ENCODE measurements at places on chromosomes 2 and 18. TPM values are rescaled to one million over a fixed set of nuclear protein-coding genes. Genes with fewer than 3 reads are reported as not detected.

DNA sequence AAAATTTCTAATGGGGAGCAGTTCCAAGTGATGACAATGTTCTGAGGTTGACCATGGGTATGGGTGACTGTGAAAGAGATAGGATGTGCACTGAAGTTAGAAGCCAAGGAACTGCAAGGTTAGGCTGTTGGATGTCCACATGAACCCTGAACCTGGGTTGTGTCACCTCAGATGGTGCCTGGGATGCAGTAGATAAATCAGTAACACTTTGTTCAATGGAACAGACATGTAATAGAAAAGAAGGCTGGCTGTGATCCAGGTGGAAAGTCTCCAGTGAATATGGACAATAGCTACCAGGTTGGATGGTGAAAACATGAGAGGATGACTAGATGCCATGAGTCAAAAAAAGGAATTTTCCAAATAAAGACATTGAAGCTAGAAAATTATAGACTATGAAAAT is 131.4 kb downstream of the TRABD2A start:
- DNase-seq, result no peak

- DNase-seq, result no peak
Measured at GRCh38 chr2:170161516-170162270, 16.3 kb upstream of the MYO3B start.

DNA sequence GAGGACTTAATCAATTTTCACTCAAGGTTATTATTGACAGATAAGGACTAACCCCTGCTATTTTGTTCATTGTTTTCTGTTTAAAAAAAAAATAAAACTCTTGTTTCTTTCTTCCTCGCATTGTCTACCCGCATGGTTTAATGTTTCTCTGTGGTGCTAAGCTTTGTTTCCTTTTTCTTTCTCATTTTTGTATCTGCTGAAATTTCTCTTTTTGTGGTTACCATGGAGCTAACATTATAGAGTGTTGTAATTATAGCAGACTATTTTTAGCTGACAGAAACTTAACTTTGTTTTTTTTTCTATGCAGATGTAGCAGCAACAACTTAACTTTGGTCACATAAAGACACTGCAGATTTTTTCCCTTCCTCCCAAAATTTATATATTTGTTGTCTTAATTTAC is 43.1 kb upstream of the CHN1 start:
- DNase-seq, result no peak

Gene SERPINB10
- not detected for total RNA-seq

DNA sequence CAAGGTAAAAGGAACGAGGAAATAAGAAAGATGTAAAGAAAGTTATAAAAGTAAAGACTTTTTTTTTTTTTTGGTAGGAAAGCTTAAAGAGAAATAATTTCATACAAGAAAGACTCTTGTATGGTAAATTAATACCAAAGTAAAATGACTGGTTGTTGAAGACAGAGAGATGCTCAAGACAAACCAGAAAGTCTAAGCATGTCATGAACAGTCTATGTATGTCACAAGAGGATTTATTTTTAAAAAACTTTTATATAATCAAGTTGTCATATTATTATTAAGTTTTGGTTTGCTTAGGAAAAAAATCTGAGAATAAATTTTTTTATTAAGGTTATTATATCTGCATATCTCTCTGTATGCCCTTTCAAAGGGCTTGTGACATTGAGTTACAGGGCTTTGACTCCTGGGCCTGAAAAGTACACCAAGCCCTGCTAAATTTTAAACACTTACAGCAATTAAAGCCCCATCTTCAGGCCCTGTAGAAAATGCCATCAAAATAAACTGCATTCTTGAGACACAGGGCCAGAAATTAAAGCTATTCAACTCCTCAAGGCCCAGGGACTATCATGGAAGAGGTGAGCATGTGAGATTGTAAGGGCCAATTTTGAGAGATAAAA is 10.9 kb upstream of the SGPP2 start:
- DNase-seq, result no peak

- DNase-seq, result peak; percentile 51
Measured at GRCh38 chr2:241507430-241508239, 749 bp downstream of the STK25 start.

All from mesothelial cell of epicardium (in vitro differentiated cells).